ENCODE measurements at places on chromosomes 12 and 14. TPM values are rescaled to one million over a fixed set of nuclear protein-coding genes. Genes with fewer than 3 reads are reported as not detected.

DNA sequence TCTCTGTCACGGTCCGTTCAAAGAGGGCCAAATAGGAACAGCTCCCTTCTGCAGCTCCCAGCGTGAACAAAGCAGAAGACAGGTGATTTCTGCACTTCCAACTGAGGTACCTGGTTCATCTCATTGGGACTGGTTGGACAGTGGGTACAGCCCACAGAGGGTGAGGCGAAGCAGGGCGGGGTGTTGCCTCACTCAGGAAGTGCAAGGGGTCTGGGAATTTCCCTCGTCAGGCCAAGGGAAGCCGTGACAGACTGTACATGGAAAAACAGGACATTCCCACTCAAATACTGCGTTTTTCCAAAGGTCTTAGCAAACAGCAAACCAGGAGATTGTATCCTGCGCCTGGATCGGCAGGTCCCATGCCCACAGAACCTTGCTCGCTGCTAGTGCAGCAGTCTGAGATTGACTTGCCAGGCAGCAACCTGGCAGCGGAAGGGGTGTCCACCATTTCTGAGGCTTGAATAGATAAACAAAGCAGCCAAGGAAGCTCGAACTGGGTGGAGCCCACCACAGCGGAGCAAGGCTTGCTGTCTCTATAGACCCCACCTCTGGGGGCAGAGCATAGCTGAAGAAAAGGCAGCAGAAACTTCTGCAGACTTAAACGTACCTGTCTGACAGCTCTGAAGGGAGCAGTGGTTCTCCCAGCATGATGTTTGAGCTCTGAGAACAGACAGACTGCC is 22.7 kb downstream of the SLC38A1 start:
- H3K4me1 ChIP-seq, result peaks cover 8% of the 10 kb centered on the region
- no peak overlapping the region for H3K27ac ChIP-seq
- H3K36me3 ChIP-seq, result no peaks in the 10 kb centered on the region
- no peaks in the 10 kb centered on the region for H3K27me3 ChIP-seq
- no peak for DNase-seq

- DNase-seq, result no peak
- no peaks in the 10 kb centered on the region for H3K27me3 ChIP-seq
- peak overlapping the region; percentile 95 for H3K4me3 ChIP-seq
- H3K4me1 ChIP-seq, result peaks cover 9% of the 10 kb centered on the region
Observed at GRCh38 chr12:30696103-30696408, 387 bp upstream of the IPO8 start.

DNA sequence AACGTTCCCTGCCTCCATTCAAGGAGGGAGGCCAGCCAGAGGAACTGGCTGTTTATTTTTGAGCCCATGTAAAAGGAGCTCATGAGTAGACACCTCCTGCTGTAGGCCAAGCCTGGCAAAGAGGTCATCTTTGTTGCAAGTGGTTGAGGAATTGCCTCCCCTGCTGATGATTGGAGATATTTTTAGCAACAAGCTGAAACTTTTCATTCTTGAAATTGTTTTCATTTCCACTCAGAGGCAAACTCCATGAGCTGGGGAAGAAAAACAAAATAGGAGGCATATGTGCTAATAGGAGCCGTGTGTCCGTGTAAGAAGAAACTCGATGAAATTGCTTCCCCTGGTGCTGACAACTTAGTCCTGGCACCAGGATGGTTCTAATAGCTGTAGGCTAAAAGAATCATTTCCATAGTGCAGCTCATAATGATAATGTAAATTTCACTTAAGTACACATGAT is 440.1 kb upstream of the FAR2 start:
- H3K27ac ChIP-seq, result no peak overlapping the region
- no peak overlapping the region for H3K4me3 ChIP-seq
- no peak for DNase-seq
- no peaks in the 10 kb centered on the region for H3K36me3 ChIP-seq
- no peaks in the 10 kb centered on the region for H3K27me3 ChIP-seq

DNA sequence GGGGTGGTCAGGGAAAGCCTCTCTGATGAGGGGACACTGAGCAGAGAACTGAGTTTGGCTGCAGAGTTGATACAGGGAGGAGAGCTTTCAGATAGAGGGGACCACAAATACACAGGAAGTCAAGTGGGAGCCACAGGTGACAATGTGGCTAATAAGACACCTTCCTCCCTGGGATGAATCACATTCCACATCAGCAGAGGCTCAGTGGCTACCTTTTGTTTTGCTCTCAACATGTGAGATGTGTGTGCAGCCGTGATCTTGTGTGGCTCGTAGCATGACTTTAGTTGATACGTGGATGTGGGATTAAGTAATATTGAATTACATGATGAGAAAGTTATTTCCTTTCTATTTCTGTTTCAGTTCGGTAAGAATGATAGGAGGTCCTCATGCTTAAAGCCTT is 7.5 kb downstream of the CRADD start:
- no peak overlapping the region for H3K27ac ChIP-seq
- DNase-seq, result no peak
- no peak overlapping the region for H3K4me3 ChIP-seq

DNA sequence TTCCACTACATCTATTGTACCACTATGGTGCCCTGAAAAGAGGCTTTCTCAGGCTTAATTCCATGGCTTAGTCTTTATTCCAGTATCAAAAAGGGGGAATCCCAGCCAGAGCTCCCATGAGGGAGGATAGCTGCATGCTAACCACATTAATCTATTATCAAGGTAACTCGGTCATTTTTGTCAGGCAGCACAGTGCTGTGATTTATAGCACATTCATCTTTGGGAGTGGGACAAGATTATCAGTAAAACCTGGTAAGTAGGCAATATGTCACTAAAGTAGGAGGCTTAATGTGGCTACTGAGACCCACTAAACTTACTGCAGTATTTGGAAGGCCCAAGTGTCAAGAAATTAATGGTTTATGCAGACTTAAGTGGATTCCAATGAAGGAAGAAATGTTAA is 58.9 kb downstream of the DAD1 start:
- DNase-seq, result no peak
- no peaks in the 10 kb centered on the region for H3K36me3 ChIP-seq
- H3K27me3 ChIP-seq, result no peaks in the 10 kb centered on the region
- H3K4me3 ChIP-seq, result no peak overlapping the region

GRCh38 chr12:58870595-58870994 is 49.7 kb downstream of the LRIG3 start:
- no peak for DNase-seq
- H3K27me3 ChIP-seq, result no peaks in the 10 kb centered on the region
- H3K27ac ChIP-seq, result no peak overlapping the region
- peaks cover 38% of the 10 kb centered on the region for H3K4me1 ChIP-seq
- H3K36me3 ChIP-seq, result peaks cover 99% of the 10 kb centered on the region

GRCh38 chr12:41944216-41944615 is 200.5 kb downstream of the GXYLT1 start:
- no peak overlapping the region for H3K27ac ChIP-seq
- H3K4me1 ChIP-seq, result no peaks in the 10 kb centered on the region
- no peaks in the 10 kb centered on the region for H3K27me3 ChIP-seq
- H3K4me3 ChIP-seq, result no peak overlapping the region

FAR2 gene
- total RNA-seq, result 8.2 TPM

NCAPD2 gene
- 73.2 TPM for total RNA-seq

Data from esophagus squamous epithelium (tissue), 5 donors.